ENCODE measurements at places on chromosomes 1 and 21. TPM values are rescaled to one million over a fixed set of nuclear protein-coding genes. Genes with fewer than 3 reads are reported as not detected.
A peak's percentile ranks its signal among the peaks of the same experiment; 100 is the strongest.

TIPRL gene
- total RNA-seq, result 49.6 TPM

FCER1A gene
- total RNA-seq, result not detected

ANKRD65 gene
- not detected for total RNA-seq

CFAP107 gene
- total RNA-seq, result not detected

LEFTY1 gene
- total RNA-seq, result not detected

DIRAS3 gene
- total RNA-seq, result not detected

KIF21B gene
- 71.1 TPM for total RNA-seq

SLC30A1 gene
- 13.1 TPM for total RNA-seq

DNA sequence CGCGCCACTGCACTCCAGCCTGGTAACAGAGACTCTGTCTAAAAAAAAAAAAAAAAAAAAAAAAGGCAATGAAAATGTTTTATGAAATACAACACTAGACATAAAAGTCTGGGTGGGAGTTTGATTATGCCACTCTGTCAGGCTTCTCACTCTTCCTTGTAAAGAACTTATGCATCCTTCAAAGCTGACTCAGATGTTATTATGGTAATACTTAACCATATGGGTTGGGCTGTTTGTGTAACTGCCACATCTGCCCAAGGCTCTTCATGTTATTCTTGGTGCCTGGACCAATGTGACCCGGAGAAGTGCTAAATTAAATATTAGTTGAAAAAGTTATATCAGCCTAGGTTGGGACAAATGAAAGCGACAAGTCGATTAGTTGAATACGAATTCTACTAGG lies 23.8 kb downstream of the FAM89A start:
- no peak overlapping the region for H3K4me3 ChIP-seq
- peaks cover 4% of the 10 kb centered on the region for H3K4me1 ChIP-seq
- DNase-seq, result no peak
- H3K36me3 ChIP-seq, result no peaks in the 10 kb centered on the region
- H3K27ac ChIP-seq, result no peak overlapping the region

DNA sequence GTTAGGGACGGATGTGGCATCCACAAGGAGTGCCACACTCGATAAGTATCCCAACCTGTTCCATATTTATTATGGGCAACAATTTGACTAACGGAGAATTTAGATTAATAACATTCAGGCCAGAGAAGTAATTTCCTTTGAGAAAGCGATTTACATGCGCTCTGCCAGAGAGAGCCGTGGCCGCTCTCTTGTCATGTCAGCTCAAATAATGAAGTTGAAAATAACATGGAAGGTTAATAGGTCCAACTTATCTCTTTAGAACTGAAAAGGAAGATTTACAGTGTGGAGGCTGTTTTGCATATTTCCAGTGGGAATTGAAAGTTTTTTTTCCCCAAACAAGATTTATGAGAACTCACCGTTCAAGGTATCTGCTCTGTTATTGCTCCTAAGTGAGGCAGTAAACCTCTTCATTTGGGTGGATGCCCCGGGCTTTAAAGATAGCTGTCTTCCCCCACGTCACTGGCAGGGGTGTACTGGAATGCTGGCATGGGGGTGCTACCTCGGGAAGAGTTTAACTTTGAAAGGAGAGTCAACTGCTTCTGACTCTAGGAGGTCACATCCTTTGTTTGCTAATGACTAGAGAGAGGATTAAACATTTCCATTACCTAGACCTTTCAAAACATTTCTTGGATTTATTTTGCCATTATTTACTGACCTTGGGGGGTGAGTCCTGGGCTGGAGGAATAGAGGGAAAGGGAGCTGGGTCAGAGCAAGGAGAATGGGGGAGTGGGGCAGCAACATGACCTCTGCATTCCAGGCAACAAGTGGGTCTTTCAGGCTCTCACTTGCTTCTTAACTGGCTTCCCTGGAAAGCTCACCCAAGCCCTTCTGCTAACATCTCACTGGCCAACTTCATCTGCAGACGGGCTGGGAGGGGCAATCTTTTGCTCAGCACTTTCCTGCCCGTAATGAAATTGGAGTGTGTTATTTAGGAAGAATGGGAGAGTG lies 204.2 kb downstream of the CAMTA1 start:
- no peaks in the 10 kb centered on the region for H3K4me1 ChIP-seq
- no peak overlapping the region for H3K4me3 ChIP-seq
- no peak for DNase-seq
- H3K27me3 ChIP-seq, result peaks cover 18% of the 10 kb centered on the region

DNA sequence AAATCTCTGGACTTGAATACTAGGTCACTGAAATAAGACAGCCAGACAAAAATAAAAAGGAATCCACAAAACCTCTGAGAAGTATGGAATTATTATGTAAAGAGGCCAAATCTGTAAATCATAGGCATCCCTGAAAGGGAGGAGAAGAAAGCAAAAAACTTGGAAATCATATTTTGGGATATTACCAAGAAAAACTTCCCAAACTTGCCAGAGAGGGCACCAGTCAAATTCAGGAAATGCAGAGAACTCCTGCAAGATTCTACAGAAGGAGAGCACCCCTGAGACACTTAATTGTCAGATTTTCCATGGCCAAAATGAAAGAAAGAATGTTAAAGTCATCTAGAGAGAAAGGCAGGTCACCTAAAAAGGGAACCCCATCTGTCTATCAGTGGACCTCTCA lies 862.3 kb upstream of the PRMT6 start:
- no peaks in the 10 kb centered on the region for H3K4me1 ChIP-seq
- H3K36me3 ChIP-seq, result peaks cover 15% of the 10 kb centered on the region
- H3K27me3 ChIP-seq, result no peaks in the 10 kb centered on the region
- DNase-seq, result no peak
- H3K27ac ChIP-seq, result no peak overlapping the region

- DNase-seq, result no peak
- H3K4me1 ChIP-seq, result no peaks in the 10 kb centered on the region
- no peaks in the 10 kb centered on the region for H3K36me3 ChIP-seq
- H3K27me3 ChIP-seq, result peaks cover 22% of the 10 kb centered on the region
- no peak overlapping the region for H3K27ac ChIP-seq
Observed at GRCh38 chr1:50183378-50184133, 74.8 kb downstream of the ELAVL4 start.

- DNase-seq, result peak; percentile 52
- H3K36me3 ChIP-seq, result no peaks in the 10 kb centered on the region
- H3K4me1 ChIP-seq, result no peaks in the 10 kb centered on the region
- no peaks in the 10 kb centered on the region for H3K27me3 ChIP-seq
- H3K27ac ChIP-seq, result no peak overlapping the region
- H3K4me3 ChIP-seq, result no peak overlapping the region
Observed at GRCh38 chr1:10771789-10772188, 24.7 kb downstream of the CASZ1 start.

GRCh38 chr1:210616356-210616755 lies 287.7 kb downstream of the HHAT start:
- peaks cover 8% of the 10 kb centered on the region for H3K27me3 ChIP-seq
- H3K4me1 ChIP-seq, result no peaks in the 10 kb centered on the region
- no peak for DNase-seq
- H3K36me3 ChIP-seq, result no peaks in the 10 kb centered on the region

DNA sequence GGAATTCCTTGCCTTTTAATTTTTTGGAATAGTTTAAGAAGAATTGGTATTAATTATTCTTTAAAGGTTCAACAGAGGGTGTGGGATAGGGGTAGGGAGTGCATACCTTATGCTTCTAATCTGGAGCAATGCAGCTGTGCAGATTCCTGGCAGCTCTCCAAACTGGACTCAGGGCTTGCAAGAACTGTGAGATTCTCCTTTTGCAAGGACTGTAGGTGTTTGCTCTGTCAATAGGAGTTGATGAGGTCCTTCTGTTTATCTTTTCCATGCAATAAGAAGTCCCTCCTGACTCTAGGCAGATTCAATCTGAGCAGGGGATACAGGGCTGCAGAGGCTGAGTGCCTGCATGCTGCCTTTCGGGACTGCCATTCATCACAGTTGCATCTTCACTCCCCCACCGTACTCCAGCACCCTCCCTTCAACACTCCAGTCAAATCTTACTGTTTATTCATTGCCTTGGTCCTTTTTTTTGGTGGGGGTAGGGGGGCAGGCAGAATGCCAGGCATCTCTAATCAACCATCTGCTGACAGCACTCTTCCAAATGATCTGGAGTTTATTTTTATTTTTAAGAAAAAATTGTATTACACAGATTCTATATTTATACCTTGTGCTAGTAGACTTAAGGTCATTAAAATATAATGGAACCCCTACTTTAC lies 122.3 kb downstream of the DISC1 start:
- no peak overlapping the region for H3K27ac ChIP-seq
- no peaks in the 10 kb centered on the region for H3K4me1 ChIP-seq
- no peak overlapping the region for H3K4me3 ChIP-seq
- no peak for DNase-seq
- peaks cover 17% of the 10 kb centered on the region for H3K36me3 ChIP-seq
- no peaks in the 10 kb centered on the region for H3K27me3 ChIP-seq

DNA sequence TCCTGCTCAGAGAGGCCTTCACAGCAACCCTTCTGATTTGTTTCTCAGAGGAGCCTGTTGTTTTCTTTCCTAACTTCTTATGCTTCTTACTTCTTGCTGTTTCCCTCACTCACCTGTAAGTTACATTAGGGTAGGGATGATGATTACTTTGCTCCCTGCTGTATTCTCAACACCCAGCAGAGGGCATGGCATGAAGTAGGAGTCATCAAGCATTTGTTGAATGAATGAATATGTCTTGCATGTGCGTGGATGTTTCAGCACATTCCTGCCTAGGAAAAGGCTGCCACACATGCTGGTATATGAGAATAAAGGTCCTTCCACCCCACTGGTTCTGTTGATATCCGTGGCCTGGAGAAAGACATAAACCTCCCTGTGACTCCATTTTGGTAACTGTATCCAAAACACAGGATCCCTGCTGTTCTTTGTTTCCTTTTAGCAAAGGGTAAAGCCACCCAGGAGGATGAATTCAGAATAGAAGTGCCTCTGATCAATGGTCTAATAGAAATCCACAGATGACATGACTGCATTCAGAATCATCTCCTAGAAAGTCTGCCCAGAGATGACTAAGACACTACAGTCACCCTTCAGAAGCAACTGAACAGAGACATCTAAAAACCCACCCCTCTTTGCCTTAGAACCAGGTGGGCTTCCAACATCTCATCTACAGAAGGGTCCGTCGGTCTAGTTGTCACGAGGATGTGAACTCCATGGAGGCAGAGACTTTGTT lies 168.8 kb downstream of the ZSCAN20 start:
- no peak overlapping the region for H3K4me3 ChIP-seq
- no peaks in the 10 kb centered on the region for H3K4me1 ChIP-seq
- H3K27ac ChIP-seq, result no peak overlapping the region
- H3K36me3 ChIP-seq, result no peaks in the 10 kb centered on the region
- H3K27me3 ChIP-seq, result peaks cover 60% of the 10 kb centered on the region
- DNase-seq, result no peak

- DNase-seq, result no peak
- no peak overlapping the region for H3K4me3 ChIP-seq
- no peaks in the 10 kb centered on the region for H3K27me3 ChIP-seq
Observed at GRCh38 chr1:90919190-90919719, 102.6 kb downstream of the ZNF644 start.

DNA sequence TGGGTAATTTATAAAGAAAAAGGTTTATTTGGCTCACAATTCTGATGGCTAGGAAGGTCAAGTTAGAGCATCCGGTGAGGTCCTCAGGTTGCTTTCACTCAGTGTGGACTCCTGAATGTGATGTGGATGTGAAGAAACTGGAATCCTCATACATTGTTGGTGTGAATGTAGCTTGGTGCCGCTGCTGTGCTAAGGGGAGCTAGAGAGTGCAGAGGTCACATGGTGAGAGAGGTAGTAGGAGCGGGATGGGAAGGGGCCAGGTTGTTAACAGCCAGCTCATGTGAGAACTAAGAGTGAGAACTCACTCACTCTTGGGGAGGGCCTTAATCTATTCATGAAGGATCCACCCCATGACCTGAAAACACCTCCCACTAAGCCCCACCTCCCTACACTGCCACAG lies 21.8 kb downstream of the ITSN1 start:
- H3K36me3 ChIP-seq, result no peaks in the 10 kb centered on the region
- no peak overlapping the region for H3K4me3 ChIP-seq
- H3K27me3 ChIP-seq, result no peaks in the 10 kb centered on the region
- H3K4me1 ChIP-seq, result no peaks in the 10 kb centered on the region

- H3K27me3 ChIP-seq, result peaks cover 24% of the 10 kb centered on the region
- H3K27ac ChIP-seq, result no peak overlapping the region
- no peak overlapping the region for H3K4me3 ChIP-seq
- peaks cover 26% of the 10 kb centered on the region for H3K4me1 ChIP-seq
- DNase-seq, result no peak
Observed at GRCh38 chr1:204285436-204286305, 71.9 kb upstream of the GOLT1A start.

GRCh38 chr1:24708938-24709337 lies 36.3 kb upstream of the CLIC4 start:
- H3K4me3 ChIP-seq, result no peak overlapping the region
- H3K27me3 ChIP-seq, result no peaks in the 10 kb centered on the region
- DNase-seq, result no peak
- H3K4me1 ChIP-seq, result peaks cover 24% of the 10 kb centered on the region
- H3K36me3 ChIP-seq, result no peaks in the 10 kb centered on the region
- no peak overlapping the region for H3K27ac ChIP-seq
